ENCODE measurements at places on chromosomes 7 and 10.

DNA sequence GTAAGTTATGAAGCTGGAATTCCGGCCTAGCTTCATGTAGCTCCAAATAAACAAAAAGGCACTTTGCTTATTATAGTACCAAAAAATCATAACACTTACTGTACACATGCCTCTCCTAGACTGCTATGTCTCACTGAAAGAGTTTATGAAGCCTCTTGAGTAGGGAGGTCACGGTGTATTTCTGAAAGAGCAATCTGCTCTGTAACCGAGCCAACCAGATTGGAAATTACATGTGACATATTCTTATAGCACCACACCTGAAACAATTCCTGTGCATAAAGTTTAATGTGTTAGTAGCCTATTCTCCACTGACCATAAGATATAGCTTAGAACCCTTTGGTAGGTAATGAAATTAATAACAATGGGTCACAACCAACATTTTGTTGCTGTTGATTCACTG lies 1.3 kb upstream of the FAM3C start:
- DNase-seq: no peak

DNA sequence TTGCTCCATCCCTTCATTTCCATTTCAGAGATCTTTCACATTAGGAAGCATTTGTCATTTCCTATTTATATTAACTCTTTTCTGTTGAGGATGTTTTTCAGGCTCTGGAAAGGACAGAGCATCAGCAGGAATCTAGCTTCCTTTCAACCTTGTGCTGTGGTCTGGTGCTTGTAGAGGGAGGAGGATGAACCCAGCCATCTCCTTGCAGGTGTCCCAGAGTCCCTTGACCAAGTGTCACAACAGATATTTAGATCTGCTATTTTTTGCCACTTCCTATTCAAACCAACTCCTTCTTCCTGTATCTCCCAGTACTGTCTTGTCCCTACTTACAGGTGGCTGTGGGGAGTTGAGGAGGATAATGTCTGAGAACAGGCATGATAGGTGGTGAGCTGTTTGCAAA lies 742.8 kb downstream of the GRID1 start:
- no peak for DNase-seq

- no peak for DNase-seq
These were observed 94.2 kb downstream of the CDK14 start for GRCh38 chr7:90690159-90690858.

- no peak for DNase-seq
These were observed 19.3 kb upstream of the MYO3A start for GRCh38 chr10:25914776-25915175.

DNA sequence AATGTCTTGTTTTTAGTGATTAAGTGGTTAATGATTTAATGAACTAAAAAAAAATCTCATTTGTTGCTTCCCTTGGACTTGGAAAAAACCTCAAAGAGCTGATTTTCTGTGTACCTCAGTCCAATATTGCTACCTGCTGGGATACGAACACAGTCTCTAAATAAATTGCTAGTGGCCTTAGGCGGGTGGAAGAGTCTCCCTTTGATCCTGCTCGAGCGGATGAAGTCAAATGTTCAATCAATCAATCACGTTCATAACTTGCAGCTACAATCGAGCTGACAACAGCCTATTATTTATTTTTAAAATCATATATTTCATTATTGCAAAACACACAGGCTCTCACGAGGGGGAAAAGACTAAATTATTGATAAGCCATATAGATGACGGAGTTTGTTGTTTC lies 57.3 kb upstream of the HABP2 start:
- DNase-seq: no peak

GRCh38 chr7:140262242-140262903 lies 85.6 kb upstream of the KDM7A start:
- DNase-seq: no peak

DNA sequence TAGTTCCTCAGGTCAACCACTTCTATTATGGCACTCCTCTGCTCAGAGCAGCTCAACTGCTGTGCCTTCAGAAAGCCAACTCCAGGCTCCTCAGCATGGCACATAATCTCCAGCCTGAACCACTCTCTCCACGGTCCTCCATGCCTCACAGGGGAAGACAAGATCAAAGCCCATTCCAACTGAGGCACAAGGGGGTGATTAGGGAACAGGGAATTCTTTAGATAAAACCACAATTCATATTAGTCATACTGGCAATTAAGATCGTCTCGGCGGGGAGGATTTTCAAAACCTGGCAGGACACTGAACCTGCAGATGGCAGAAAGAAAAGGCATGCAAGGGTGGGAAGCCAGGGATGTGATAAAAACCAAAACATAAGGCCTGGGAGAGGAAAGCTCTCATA lies 361.6 kb downstream of the FGFR2 start:
- DNase-seq: no peak
